ENCODE measurements at places on chromosomes 1 and 21.

- no peak for DNase-seq
Observed at GRCh38 chr1:94831641-94832040, 11.5 kb downstream of the SLC44A3 start.

DNA sequence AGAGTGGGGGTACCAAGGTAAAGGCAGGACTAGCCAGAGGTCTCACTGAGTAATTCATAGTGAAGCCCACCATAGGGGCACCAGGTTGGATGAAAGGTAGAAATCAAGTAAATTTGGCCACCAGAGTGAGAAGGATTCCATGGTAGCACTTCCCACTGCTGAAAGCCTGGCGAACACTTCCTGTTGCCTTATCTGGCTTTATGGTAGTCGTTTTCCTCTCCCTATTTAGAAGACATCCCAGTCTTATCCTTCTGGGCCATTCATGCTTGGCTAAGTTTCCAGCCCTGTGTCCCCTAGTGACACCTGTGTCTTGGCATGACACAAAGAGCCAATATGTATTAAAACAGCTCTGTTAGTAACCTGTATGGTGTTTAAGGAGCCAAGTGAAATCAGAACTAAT, 74.3 kb upstream of the SIPA1L2 start:
- DNase-seq = no peak

- no peak for DNase-seq
Observed at GRCh38 chr1:200660719-200661118, 9.0 kb downstream of the DDX59 start.

DNA sequence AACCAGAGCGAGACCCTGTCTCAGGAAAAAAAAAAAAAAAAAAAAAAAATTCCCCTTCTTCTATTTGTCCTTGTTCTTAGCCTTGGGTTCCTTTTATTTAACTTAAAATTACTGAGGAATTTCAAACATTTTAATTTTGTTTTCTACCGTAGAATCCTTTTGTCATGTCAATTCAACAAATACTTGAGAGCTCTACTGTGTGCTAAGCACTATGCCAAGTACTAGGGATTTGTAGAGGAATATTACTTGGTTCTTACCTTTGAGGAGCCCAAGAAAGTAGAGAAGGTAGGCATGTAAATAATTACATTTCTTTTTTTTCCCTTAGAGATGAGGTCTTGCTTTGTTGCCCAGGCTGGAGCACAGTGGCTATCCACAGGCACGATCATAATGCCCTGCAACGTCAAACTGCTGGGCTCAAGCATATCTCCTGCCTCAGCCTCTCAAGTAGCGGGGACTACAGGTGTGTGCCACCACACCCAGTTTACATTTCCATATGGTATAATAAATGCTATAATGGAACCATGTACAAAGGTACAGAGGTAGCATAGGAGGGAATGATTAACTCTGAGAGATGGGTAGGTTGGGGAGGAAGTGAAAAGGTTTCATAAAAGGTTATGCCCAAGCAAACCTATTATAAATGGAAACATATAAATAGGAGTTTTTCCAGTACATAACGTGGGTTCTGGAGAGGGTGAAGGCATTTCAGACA, 104.0 kb downstream of the ATG4C start:
- DNase-seq = no peak

DNA sequence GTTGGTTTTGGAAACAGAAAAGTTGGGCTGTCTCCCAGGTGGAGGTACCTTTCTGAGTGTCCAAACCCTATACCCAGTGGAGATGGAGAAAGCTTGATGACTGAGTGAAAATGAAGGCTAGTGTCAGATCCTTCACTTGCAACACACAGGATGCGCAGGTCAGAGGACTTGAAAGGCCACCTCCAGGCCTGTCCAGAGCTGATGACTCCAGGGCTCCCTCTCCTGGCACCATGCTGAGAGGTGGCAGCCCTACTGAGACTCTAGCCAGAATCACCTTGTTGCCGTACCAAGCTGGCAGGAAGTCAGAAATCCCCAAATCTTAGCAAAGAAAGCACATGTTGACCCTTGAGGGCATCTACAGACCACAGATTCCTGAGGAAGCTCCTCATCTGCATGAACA, 16.4 kb downstream of the KNCN start:
- DNase-seq = peak; percentile 66

DNA sequence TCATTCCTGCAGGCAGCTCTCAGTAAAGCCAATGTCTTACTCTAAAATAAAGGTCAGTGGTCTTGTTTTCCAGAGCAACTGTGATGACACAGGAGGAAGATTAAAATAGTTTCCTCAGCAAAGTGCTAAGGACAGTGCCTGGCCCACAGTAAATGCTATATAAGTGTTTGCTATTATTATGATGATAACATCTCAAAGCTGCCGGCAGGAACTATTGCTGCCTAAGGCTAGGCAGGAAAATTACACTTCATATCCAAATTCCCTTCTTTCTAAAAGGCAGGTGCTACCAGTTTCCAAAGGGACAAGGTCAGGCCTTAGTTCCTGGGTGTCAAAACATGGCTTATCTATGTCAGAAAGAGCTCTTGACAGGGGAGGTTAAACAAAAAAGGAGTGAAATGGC, 401.3 kb downstream of the HHAT start:
- peak; percentile 50 for DNase-seq

GRCh38 chr1:96009831-96010434, 711.7 kb upstream of the PTBP2 start:
- no peak for DNase-seq

DNA sequence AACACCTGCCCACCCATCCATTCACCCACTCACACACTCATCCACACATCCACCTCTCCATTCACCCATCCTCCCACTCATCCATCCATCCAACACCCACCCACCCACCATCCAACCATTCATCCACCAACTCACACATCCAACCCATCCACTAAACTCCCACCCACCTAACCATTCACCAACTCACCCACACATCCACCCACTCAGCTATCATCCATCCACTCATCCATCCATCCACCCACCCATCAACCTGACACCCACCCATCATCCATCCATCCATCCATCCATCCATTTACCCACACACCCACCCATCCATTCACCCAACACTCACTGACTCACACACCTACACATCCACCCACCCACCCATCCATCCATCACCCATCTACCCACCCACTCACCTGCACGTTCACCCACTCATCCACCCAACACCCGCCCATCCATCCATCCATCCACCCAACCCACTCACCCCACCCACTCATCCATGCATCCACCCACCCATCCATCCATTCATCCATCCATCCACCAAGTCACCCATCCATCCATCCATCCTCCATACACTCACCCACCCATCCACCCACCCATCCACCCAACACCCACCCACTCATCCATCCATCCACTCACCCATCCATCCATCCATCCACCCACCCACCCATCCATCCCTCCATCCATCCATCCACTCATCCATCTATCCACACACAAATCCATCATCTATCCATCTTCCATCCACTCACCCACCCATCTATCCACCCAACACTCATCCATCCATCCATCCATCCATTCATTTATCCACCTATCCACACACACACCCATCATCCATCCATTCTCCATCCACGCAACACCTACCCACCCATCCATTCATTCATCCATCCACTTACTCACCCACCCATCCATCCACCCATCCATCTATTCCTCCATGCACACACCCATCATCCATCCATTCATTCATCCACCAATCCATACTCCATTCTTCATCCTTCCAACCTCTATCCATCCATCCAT, 17.4 kb upstream of the PRDM16 start:
- no peak for DNase-seq

- DNase-seq = no peak
Observed at GRCh38 chr21:16186742-16187141, 457.0 kb downstream of the USP25 start.

DNA sequence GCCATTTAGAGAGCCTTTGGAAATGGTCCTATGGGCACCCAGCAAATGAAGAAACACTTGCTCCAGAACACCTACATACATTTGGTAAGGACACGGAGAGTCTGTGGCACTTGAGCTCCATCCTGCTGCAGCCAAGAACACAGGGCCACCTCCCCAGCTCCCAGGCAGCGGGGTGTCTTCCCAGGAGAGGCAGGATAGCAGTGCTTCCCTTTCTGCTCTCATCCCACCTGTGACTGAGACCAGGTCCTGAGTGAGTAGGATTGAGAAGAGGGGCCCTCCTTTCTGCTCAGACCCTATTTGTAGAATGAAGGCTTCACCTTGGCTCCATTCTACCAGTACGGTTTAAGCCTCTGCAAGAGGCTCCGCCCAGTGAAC, 4.1 kb downstream of the C1orf174 start:
- no peak for DNase-seq

GRCh38 chr1:117025568-117025967, 24.0 kb downstream of the CD101 start:
- no peak for DNase-seq

DNA sequence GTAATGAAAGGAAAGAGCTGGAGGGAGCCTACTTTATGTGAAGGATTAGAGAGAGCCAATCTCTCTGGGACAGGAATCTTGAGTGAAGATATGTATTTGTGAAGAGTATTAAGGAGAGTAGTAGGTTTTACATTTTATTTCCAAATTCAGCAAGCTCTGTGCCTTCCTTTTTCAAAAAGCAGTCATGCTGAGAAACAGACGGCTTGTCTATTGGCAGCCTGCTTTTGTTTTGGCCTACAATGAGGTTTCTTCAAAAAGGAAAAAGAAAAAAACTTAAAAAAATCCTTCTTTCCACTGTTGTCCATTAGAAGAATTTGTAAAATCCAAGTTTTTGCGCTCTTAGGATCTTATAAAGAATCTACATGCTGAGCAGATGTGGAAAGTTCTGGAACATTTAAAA, 103.6 kb upstream of the PTGFR start:
- no peak for DNase-seq

GRCh38 chr1:109777436-109777835, 13.7 kb upstream of the EPS8L3 start:
- no peak for DNase-seq

- no peak for DNase-seq
Observed at GRCh38 chr1:219778793-219779369, 149.5 kb downstream of the SLC30A10 start.

GRCh38 chr1:206470692-206471414, 577 bp downstream of the IKBKE start:
- no peak for DNase-seq

- DNase-seq = no peak
Observed at GRCh38 chr1:1438531-1439381, 3.3 kb downstream of the VWA1 start.

- DNase-seq = no peak
Observed at GRCh38 chr1:189212606-189213005, 1265.1 kb downstream of the BRINP3 start.

DNA sequence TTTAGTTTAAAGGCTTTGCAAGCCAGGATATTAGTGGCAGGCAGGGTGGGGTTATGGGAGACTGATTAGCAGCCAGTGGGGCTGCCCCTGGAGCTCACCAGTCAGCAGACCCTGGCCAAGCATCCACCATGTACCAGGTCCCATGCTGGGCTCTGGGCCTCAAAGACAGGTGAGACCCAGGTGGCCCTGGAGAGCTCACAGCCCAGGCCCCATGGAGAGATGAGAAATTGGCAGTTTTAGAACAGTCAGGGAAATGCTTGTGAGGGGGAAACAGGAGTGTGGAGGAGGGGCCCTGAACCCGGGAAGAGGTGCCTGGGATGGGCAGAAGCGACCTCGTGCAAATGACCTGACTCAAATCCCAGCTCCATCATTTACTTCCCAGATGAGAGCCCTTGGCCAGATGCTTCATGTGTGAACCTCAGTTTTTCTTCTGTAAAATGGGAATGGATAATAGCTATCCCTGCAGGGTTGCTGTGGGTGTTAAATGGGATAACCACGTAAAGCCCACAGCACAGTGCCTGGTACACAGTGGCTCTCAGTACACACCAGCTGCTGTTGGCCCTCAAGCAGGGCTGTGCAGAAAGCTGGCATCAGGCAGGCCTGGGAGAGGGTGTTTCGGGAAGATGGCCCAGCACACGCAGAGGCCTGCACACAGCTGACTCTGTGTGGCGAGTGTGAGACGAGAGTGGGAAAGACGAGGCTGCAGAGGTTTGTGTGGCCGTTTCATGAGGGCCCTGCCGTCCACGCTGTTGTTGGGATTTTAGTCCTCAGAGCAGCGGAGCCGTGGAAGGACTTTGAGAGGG, 518.5 kb downstream of the PTPRU start:
- DNase-seq = no peak

- DNase-seq = no peak
Observed at GRCh38 chr1:59487335-59488031, 190.6 kb downstream of the FGGY start.

DNA sequence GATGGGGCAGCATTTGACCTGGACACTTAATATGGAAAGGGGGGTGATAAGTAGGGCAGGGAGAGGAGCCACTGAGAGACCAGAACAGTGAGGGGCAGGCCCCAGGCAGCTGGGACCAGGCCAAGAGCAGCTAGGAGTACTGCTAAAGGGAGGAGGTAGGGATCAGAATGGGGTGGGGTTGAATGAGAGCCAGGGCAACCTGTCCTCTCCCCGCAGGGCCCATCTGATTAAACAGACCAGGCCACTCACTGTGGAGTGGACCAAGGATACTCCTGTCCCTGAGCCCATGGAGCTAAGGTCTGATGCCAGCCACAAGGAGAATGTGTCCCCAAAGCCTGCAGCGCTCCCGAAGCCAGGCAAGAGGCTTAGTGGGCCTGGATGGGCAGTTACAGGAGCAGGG, 2.1 kb downstream of the C1orf167 start:
- peak; percentile 30 for DNase-seq

DNA sequence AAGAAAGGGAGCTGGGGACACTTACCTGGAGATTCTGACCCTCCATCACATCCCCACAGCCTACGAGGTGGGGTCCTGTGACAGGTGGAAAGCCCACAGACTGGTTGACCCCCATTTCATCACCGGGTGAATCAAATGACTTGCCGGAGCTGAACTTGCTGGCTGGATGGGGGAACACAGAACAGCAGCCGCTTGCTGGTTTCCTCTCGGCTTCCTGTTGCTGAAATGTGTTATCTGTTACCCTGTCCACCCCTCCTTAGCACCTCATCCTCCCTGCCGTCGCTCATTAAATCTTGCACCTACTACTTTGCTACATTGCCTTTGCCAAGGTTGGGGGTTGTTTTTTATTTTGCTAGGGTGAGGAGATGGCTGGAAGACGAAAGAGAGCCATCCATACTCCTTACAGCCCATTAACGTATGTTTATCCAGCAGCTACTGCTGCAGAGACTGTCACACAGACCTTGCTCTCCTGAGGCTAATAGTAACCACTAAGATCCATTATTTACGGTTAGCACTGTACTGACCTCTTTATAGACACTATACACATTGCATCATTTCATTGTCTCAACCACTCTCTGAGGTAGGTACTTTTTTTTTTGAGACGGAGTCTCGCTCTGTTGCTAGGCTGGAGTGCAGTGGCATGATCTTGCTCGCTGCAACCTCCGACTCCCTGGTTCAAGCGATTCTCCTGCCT, 7.0 kb downstream of the PAFAH2 start:
- no peak for DNase-seq

All from T47D (cell line).